ENCODE measurements at places on chromosomes 3 and 15.

- DNase-seq: no peak
Measured at GRCh38 chr15:49042165-49042564, 4.1 kb downstream of the SECISBP2L start.

DNA sequence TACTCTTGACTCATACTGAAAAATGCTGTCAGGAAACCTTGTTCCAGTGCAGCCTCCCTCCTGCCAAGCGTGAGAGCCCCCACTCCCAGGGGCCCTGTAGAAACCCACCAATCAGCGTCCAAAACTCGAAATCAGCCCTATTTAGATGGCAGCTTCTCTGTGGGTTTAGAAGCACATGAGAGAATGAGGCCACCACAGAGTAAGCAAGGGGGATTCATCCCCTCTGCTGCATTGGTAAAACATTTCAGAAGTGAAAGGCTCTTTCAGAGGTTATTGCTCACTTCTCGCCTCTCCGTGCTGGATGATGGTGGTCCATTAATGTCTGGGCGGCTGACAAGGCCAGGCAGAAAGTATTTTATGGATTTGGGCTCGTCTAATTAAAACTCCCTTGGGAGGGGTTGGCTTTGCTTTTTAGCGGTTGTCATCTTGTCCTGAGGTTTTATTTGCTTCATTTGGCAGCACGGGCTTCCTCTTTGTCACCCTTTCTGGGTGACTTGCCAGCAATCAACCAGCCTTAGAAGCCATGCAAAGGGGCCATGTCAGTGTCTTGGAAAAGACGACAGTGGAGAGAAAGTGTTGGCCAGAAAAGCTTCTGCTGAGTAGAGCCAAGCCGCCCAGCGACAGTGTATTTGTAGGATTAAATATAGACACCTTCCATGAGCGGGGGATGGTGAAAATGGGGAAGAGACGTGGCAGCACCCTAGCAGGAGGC lies 145.5 kb downstream of the ATP10A start:
- no peak for DNase-seq

DNA sequence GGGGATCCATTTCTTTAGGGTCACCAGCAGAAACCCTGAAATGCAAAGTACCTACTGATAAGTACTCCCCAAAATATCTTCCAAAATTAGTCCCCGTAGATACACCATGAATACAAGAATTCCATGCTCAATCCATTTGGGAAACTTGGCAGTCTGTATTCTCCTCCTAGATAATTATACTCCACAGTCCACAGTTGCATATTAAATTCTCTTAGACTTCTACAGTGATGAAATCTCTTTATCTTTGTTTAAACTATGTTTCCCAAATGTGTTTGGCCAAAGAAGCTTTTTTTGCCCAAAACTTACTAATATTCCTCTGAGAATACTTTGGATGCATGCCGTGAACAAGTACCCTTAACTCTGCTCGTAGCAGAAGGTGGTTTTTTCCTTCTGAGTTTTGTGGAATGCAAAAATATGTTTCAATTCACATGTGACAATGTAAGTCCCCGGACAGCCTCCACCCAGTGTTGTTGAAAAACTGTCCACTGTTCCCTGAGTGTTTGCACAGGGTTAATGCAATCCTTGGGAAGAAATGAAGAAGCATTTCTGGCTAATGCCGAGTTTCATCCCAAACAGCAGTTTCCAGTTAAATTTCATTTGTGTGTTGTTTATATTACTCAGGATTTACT lies 126.7 kb downstream of the ARNT2 start:
- no peak for DNase-seq

DNA sequence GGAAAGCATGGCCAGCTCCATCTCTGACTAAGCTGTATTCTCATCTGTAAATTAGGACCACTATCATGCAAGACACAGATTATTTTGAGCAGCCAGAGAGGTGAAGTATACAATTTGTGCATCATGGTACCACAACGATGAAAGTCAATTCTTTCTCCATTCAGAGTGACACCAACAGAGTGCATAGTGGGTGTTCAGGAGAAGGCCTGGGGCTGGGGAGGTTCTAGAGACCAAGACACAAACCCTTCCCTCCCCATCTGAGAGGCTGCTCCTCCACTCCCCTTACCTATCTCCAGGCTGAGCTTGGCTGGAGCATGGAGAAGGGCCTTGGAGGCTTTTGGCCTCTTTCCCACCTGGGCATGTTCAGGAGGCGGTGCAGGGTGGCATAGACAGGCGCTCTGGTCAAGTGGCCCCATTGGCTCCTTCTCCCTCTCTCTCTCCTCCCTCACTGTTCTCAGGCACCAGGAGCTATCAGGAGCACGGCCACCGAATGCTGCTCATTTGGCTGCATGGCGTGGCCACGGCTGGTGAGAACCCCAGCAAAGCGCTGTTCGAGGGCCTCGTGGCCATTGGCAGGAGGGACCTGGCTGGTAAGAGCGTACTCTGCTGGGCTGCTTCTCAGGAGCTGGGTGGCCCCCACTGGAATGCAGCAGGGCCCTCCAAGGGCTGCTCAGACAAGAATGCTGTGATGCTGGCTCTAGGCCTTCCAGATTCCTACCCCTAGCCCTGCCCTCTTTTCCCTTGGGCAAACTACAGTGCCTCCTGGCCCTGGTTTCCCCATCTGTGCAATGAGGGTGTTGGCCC lies 37.9 kb downstream of the ANKDD1A start:
- no peak for DNase-seq

DNA sequence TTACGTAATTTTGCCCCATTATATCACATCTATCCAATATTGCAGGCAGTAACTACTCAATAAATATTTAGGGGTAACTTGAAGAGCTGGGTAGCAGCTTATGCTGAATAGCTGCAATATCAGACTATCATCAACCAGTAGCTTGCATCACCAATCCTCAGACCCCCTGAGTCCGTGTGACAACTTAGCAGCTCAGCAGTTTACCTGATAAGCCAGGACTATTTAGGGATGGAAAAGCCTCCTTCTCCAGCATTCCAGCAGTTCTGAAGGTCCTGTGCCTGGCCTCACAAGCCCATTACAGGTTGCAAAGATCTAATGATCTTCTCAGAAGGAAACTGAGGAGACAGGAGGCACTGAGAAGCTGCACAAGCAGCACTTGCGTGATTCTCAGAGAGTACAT lies 32.9 kb downstream of the RORA start:
- no peak for DNase-seq

GRCh38 chr3:17672506-17672905 lies 69.9 kb downstream of the TBC1D5 start:
- no peak for DNase-seq

- no peak for DNase-seq
Measured at GRCh38 chr3:128573707-128574162, 76.9 kb downstream of the RPN1 start.

DNA sequence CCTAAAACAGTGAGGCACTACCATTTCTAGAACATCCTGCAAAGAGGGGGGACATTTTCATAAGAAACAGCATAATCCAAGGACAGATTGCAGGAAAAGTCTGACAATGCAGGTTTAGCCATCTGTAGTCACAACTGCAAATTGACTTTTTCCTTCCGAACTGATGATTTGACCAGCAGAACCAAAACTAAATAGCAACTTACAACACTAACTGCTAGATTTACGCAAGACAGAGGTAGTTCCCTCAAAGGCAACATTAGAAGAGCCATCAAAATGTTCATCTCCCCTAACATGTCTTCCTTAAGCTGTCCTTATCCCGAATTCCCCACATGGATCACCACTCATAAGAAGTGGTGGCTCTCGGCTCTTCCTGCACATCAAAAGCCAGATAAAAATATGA lies 129.6 kb downstream of the GADL1 start:
- DNase-seq: no peak

- no peak for DNase-seq
Measured at GRCh38 chr3:194249323-194250097, 101.6 kb downstream of the CPN2 start.

DNA sequence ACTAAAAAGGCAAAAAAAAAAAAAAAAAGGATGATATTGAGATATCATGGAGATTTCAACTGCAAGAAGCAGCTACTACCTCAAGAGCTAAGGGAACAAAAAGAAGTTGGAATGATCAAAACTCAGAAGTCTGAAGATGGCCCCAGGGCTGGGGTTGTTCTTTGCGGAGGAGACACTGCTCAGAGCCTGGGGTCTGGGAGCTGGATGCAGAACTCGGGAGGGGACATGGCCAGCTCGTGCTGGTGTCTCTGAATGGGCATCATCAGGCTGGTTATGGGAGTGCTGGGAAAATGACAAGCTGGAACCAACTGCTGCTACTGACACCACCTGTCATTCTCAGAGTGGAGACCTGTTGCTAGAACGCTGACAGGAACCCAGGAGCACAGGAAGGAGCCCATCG lies 14.2 kb upstream of the ADIPOQ start:
- DNase-seq: no peak

GRCh38 chr3:29643034-29643425 lies 362.2 kb downstream of the RBMS3 start:
- no peak for DNase-seq

DNA sequence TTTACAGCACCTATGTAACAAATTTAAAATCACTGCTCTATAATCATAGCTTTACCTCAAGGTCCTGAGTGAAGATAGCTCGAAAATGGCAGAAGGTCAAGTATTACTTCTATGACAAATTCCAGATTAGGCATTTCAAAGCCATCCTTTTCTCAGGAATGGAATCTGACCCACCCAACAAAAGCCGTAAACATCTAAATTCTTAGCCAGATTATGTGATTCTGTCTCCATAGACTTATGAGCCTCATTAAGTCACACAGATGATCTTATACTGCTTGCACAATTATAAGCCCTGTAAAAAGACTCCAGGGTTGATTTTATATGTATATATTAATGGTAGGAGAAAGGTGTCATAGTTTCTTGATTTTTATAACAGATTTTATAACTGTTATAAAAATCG lies 56.9 kb downstream of the CEP152 start:
- DNase-seq: no peak

DNA sequence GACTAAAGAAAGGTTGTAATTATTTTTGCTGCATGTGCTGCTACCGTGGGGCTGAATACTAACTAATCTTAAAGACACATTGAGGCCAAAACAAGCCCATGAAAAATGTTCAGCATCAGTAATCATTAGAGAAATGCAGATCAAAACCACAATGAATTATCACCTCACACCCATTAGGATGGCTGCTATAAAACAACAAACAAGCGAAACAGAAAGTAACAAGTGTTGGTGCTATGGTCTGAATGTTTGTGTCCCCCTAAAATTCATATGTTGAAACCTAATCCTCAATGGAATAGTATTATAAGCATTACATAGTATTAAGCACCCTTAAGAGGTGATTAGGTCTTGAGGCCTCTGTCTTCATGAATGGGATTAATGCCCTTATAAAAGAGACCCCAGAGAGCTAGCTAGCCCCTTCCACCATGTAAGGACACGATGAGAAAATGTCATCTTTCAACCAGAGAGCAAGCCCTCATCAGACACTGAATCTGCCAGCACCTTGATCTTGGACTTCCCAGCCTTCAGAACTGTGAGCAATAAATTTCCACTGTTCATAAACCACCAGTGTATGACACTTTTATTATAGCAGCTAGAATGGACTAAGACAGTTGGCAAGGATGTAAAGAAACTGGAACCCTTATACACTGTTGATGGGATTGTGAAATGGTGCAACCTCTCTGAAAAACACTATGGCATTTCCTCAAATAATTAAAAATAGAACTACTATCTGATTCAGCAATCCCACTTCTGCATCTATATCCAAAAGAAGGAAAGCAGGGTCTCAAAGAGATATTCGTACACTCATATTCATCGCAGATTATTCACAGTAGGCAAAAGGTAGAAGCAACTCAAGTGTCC lies 76.1 kb downstream of the REC114 start:
- no peak for DNase-seq

GRCh38 chr3:70748593-70748992 lies 436.2 kb upstream of the MDFIC2 start:
- no peak for DNase-seq

GRCh38 chr3:39180183-39180545 lies 12.2 kb downstream of the XIRP1 start:
- DNase-seq: no peak

DNA sequence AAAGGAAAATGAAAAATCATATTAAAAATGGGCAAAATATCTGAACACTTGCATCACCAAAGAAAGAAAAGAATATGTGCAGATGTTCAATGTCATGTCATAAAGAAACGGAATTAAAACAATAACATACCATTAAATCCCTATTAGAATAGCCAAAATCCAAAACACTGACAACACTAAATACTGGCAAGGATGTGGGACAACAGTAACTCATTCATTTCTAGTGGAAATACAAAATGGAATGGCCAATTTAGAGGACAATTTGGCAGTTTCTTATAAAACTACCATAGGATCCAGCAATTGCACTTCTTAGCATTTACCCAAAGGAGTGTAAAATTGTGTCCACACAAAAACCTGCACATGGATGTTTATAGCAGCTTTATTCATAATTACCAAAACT lies 542.5 kb upstream of the UBE2E2 start:
- DNase-seq: no peak

- no peak for DNase-seq
Measured at GRCh38 chr3:53422954-53423698, 71.3 kb upstream of the CACNA1D start.

- DNase-seq: no peak
Measured at GRCh38 chr15:97680606-97681220, 279.8 kb upstream of the ARRDC4 start.

GRCh38 chr3:25604107-25604805 lies 60.5 kb downstream of the TOP2B start:
- DNase-seq: no peak

- DNase-seq: no peak
Measured at GRCh38 chr3:14452740-14453710, 50.6 kb downstream of the SLC6A6 start.

DNA sequence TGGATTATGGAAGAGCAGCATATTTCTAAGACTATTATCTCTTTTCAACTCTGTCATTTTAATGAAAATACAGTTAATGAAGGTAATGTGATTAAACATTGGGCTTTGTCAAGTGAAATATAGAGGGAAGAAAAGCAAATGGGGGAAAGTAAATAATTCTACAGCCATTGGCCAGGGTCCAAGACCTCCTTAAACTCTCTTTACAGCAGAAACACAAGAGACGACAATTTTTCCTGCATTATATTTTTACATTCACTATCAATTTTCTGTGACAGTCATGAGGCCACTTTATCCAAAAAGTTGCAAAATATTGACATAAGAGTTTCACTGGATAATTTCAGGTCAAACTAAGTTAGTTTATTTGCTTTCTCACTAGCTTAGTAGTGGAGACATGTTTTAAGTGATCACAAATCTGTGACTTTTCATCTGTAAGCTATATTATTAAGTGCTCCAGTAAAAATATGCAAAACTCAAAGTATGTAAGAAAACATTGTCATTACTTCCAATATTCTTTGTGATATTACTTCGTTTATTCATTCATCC lies 385.9 kb upstream of the DPH6 start:
- DNase-seq: no peak

- no peak for DNase-seq
Measured at GRCh38 chr3:194084284-194084683, 51.7 kb upstream of the HES1 start.

DNA sequence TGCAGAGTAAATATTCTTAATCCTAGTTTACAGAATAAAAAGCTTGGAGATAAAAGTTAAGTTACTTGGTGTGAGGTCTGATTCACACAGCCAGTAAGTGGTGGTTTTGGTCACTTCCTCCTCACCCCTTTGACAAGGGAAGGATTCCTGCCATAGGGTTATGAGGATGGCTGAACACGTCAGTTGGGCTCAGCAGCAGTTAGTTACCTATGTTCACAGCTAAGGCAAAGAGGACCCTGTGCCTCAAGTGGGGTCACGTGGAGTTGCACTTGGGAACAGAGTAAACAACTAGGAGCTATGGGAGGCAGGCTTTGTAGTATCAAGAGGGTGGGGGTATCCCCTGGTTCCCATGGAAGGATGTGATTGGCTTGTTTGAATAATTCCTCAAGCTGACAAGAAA lies 232.2 kb downstream of the UBE2E2 start:
- no peak for DNase-seq
